Naive thymus-derived CD8-positive, alpha-beta T cell (primary cell): ENCODE measurements at places on chromosomes 5 and 9. TPM values are rescaled to one million over a fixed set of nuclear protein-coding genes. Genes with fewer than 3 reads are reported as not detected.

The ZDHHC11 gene
- total RNA-seq, result 16.4 TPM

The GPR151 gene
- not detected for total RNA-seq

- DNase-seq, result peak; percentile 65
These were observed 10.2 kb downstream of the HAND1 start for GRCh38 chr5:154467655-154468354.

The RFESD gene
- total RNA-seq, result 5.6 TPM

GRCh38 chr9:7210854-7211637 lies 453.3 kb downstream of the KDM4C start:
- DNase-seq, result no peak

The GLRA1 gene
- not detected for total RNA-seq

The CYLC2 gene
- total RNA-seq, result not detected
